ENCODE measurements at places on chromosomes 2 and 18.

DNA sequence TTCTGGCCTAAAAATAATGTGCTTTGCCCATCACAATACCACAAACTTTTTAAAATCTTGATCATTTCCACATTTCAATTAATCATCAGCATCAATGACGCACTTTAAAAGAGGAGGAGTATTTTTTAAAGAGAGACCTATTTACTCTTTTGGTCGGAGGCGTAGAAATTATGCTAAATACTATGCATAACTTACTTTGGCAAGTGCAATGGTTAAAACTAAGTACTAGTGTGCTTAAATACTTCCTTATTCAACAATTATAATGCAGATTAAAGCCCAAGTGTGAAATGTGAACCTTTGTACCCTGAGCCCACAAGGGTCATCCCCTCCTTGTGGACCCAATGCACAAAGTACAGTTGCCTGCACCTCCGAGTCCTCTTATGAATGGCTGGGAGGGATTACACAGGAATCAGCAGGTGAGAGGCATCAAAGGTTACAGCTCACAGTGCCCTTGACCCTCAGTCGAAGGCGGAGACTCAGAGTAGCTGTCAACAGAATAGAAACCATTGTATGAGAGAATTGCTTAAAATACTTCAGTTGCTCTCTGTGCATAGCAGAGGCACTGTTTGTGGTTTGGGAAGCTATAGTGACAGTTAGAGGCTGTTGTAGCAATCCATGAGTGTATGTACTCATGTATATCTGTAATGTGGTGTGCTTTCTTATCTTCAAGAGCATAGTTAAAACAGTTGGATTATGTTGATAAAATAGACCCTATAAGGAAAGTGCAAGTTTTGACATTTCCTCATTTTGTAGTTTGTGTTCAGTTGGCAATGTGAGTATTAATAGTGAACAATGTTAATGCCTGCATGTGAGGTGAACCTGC is 151.7 kb upstream of the ITGA4 start:
- no peak for DNase-seq

DNA sequence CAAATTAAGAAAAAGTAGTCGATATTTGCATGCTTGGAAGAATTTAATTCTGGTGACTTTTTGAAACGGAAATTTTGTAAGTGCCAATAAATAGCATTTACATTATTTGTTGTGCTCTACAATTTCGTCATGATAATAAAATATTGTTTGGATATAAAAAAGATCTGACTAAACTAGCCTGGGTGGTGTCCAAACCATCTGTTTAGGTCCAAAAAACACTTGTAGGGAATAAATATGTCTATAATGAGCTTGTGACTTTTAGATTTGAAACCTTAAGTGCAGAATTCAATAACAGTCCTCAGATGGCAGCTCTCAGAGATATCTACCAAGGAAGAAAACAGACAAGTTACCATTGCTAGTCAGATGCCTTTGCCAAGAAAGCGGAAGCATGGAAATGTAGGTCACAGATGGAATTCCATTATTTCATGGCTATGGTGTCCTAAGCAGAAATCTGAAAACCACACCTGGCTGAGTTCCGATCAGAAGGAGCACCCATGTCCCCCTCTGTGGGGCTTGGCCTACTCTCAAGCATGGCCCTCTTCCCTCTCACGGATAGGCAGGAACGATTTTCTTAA is 731.1 kb downstream of the RNF144A start:
- no peak for DNase-seq

GRCh38 chr2:73931531-73932500 is 5.1 kb downstream of the DGUOK start:
- peak; percentile 15 for DNase-seq

GRCh38 chr2:38016219-38016618 is 59.7 kb downstream of the CYP1B1 start:
- no peak for DNase-seq

GRCh38 chr2:172947461-172948153 is 128.0 kb upstream of the MAP3K20 start:
- DNase-seq, result no peak

DNA sequence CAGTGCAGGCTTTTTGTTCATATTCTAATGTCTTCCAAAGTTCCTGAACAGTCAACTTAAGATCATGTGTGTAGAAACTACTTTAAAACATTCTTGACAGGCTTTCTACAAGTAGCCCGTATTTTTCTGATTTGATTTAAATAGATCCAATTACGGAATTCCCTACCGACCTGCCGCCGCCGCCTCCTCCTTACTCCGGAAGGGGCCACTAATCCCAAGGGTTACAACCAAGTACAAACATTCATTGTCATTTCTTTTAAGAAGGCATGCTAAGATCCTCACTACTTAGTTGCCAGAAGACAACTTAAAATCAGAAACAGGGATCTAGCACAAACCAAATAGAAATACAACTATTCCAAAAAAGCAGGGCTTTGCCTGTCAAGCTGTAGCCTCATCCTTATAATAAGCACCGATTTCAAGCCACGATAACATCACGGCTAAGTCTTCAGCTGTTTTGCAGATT is 784 bp downstream of the WDR33 start:
- no peak for DNase-seq

- no peak for DNase-seq
These were observed 2.8 kb upstream of the NCL start for GRCh38 chr2:231467016-231467545.

GRCh38 chr2:239220981-239221396 is 179.8 kb downstream of the HDAC4 start:
- DNase-seq, result no peak

Data from activated CD4-positive, alpha-beta T cell treated with anti-CD3 and anti-CD28 coated beads for 1 hour (primary cell).